ENCODE measurements at places on chromosomes 12 and 14.

GRCh38 chr14:52412426-52412825, 98.3 kb downstream of the PTGER2 start:
- DNase-seq: no peak

- no peak for DNase-seq
Measured at GRCh38 chr12:115394496-115395220, 710.7 kb upstream of the TBX3 start.

DNA sequence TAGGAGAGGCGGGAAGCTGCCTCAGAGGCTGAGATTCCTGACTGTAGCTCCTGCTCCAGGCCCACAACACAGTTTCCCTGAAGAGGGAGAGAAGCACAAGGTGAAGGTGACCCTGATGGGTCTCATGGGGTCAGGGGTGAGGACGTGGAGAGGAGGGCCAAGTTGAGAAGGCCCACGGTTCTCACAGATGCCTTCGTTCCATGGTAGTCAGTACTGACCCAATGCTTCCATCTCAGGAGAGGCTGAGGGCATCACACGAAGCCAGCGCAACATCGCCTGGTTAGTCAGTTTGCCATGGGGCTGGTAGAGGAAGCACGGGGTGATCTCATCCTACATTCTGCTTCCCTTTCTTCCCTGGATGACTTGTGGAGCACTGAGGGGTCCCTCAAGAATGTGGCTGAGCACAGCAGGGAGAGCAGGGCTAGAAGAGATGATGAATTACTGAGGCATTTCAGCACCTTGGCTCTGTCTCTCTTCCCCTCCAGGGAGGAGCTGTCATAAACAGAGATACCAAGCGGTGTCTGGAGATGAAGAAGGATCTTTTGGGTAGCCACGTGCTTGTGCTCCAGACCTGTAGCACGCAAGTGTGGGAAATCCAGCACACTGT, 51.9 kb downstream of the GALNT8 start:
- DNase-seq: no peak

DNA sequence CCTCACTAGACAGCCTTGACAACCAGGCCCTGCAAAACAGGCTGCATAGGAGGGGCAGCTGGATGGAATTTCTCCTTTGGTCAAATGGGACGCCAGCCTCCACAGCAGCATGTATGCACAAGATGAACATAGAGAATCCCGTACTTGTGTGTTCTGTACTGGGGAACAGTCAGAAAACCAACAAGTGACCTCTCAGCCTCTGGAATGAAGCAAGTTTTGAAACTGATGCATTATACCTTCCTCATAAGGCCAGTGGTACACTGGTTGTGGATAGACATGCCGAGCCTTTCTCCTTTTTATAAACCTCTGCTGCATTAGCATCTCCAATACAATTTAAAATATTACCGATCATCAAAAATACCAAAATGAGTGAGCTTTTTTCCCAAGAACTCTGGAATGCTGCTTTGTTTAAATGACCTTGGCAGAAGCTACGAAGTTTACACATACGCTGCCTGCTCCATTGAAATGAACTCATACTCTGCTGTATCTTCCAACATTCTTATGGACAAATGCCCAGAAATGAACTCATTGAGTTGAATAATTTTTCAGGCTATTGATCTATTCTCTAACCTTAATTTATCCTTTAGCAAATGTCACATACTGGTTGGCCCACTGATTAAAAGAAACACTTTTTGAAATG, 47.6 kb upstream of the FERMT2 start:
- DNase-seq: no peak

- DNase-seq: no peak
Measured at GRCh38 chr12:50572287-50572686, 67.5 kb downstream of the DIP2B start.

DNA sequence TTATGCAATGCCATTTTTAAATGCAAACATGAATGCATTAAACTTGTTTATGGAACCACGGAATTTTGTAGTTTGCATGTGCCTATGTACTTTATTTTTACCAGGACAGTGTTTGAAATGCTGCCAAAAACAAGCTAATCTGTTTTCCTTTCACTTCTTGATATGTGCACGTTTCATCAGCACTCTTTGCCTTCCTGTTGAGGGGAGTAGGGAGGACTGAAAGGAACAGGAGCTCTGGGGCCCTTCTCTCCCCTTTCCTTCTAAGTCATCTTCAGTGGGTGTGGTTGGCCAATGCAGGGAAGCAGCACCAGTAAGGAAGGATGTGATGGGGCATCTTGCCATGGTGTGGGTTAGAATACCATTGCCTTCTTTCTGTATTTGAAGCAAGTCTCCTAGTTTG, 12.1 kb upstream of the PPP4R4 start:
- no peak for DNase-seq

GRCh38 chr14:95240859-95241813, 78.6 kb downstream of the CLMN start:
- DNase-seq: no peak

GRCh38 chr14:104130974-104131651, 7.3 kb upstream of the KIF26A start:
- DNase-seq: peak; percentile 35

DNA sequence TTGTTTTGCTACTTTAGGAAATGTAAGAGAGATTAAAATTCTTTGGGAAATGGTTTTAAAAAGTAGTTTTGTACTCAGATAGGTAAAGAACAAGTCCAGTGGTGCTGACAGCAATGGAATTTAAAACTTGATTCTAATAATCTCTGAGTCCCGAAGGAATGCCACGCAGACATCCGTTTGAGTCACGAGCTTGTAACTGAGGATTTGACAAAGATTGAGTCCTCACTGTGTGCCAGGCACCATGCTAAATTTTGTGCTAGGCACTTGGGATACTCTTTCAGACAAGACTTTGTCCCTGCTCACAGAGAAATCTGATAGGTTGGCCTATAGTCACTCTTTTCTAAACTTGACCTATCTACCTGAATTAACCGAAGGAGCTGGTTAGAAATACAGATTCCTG, 12.7 kb downstream of the FLRT2 start:
- no peak for DNase-seq

- DNase-seq: no peak
Measured at GRCh38 chr12:89235189-89235993, 116.9 kb downstream of the DUSP6 start.

DNA sequence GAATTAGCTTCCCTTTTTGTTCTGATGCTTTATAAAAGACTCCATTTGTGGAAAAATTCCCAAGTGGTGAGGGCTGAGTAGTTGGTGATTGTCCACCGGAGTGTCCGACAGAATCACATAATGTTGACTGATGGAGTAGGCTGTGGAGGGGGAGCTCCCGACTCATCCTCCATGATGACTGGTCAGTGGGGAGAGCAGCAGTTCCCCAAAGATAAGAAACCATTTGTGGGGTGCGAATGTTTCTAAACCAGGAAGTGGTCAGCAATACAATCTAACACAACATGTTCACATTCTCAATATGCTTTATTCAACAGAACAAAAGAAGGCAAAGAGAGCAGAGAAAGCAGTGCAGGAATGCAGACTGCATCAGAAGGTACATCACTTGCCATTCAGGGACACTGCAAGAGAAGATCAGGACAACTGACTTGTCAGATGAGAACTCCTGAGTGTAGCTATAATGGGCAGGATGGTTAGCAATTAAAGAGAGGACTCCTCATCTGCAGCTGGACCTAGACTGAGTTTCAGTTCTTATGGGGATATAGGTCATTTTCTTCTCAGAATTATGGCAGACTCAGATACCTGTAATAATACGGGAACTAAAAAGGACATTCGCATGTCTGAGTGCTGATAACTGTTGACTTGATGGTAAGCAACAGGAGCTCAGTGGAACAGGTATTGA, 5.4 kb downstream of the KRT6B start:
- DNase-seq: no peak

GRCh38 chr12:52436000-52436827, 2.0 kb upstream of the KRT75 start:
- DNase-seq: no peak

GRCh38 chr12:26854031-26854390, 21.0 kb upstream of the ITPR2 start:
- no peak for DNase-seq

GRCh38 chr12:4856596-4856995, 53.1 kb upstream of the KCNA1 start:
- no peak for DNase-seq

GRCh38 chr12:15527201-15528080, 205.1 kb downstream of the PTPRO start:
- DNase-seq: peak; percentile 69

- DNase-seq: no peak
Measured at GRCh38 chr14:101072531-101072930, 169.0 kb upstream of the RTL1 start.

- no peak for DNase-seq
Measured at GRCh38 chr14:87178277-87178676, 814.7 kb downstream of the GALC start.

DNA sequence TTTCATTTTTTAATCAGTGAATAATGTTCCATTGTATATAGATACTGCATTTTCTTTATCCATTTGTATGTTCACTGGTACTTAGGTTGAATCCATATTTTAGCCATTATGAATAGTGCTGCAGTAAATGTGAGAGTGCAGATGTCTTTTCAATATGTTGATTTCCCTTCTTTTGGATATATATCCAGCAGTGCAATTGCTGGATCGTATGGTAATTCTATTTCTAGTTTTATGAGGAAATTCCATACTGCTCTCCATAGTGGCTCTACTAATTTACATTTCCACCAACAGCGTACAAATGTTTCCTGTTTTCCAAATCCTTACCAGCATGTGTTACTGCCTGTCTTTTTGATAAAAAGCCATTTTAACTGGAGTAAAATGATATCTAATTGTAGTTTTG, 288.5 kb upstream of the GARIN2 start:
- no peak for DNase-seq

GRCh38 chr12:114371733-114372132, 34.2 kb downstream of the TBX5 start:
- DNase-seq: no peak

DNA sequence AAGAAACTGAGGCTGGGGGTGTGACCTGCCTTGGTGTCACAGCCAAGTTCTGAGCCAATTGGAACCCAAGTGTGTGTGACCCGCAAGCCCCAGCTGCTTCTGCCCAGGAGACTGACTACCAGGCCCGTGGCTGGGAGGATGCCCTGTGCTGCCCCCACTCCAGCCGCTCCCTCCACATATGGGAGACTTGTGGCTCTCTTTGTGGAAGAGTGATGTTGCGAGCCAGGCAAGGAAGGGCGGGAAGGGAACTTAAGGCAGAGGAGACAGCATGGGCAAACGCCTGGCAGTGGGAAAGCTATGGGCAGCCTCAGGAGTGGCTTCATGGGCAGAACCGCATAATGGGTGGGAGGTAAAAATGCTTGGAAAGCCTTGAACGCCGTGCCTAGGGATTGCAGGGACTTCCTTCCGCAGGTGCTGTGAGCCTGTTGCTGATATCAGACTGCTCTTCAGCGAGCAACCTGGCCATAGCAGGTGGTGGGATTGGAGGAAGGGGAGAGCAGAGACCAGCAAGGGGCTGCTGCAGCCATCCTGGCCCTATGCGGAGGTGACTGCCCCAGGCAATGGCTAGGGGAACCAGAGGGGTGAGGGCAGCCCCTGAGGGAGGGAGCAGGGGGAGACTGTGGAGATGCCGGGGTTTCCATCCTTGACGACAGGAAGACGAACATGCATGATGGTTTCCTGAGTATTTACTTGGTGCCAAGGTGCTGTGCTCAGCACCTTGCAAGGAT, 115.7 kb downstream of the LGMN start:
- no peak for DNase-seq

DNA sequence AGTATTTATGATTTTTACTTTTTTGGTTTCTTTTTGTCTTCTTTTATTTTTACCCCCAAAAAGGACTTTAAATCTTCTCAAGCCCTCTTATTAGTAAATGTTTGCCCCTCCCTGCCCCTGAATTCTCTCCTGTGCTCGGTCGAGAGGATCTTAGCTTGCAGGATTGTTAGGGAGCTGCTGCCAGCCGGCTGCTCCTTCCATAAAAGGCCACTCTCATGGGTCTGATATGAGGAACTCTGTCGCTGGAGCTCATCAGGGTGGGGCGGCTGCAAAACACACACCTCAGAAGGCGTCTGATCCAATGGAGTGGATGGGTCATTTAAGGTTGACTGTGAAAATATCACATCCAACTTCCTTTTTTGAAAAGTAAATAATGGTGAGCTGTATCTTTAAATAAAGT, 8.5 kb downstream of the LTBR start:
- no peak for DNase-seq

GRCh38 chr14:23727566-23728335, 91.6 kb downstream of the DHRS2 start:
- no peak for DNase-seq

DNA sequence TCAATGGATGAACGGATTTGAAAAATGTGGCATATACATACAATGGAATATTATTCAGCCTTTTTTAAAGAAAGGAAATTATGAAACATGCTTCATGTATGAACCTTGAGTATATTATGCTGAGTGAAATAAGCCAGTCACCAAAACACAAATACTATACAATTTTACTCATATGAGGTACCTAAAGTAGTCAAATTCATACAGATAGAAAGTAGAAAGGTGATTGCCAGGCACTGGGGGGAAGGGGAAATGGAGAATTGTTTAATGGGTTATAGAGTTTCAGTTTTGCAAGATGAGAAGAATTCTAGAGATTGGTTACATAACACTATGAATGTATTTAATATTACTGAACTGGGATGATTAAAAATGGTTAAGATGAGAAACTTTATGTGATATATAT, 171.4 kb downstream of the TMTC3 start:
- DNase-seq: no peak

- no peak for DNase-seq
Measured at GRCh38 chr12:11578461-11578993, 70.9 kb upstream of the ETV6 start.

DNA sequence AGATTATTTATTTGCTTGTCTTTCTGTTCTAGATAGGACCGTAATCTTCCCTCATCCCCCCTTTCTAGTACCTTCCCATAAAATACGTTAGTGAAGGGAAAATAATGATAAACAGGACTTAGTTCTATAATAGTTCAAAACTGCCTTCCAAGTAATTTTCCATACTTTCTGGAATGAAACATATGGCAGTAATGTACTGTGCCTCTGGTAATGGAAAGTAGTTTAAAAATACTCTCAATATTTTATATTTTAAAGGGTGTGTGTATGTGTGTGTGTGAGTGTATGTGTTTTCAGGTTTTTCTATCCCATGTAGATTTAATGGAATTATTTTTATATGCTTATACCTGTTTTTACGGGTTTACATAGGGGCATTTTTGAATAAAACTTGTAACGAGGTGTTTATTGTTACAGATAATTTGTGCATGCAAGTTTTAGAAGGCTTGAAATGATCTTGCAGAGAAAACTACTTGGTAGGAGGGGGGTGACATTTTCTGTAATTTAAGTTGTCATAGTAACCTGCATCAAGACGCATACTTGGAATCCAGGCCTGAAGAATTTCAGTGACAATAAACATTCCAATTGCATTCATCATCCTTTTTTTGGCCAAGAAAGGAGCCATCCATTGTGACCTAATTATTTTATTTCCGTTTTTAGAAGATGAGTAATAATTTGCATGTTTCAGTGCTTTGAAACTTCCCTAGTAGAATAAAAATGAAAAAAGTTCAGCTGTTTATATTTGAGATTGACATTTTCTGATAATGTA, 38.9 kb downstream of the RASSF8 start:
- no peak for DNase-seq

GRCh38 chr12:101881228-101881627, 3.8 kb downstream of the DRAM1 start:
- no peak for DNase-seq
